ENCODE measurements at places on chromosomes 4 and X.

DNA sequence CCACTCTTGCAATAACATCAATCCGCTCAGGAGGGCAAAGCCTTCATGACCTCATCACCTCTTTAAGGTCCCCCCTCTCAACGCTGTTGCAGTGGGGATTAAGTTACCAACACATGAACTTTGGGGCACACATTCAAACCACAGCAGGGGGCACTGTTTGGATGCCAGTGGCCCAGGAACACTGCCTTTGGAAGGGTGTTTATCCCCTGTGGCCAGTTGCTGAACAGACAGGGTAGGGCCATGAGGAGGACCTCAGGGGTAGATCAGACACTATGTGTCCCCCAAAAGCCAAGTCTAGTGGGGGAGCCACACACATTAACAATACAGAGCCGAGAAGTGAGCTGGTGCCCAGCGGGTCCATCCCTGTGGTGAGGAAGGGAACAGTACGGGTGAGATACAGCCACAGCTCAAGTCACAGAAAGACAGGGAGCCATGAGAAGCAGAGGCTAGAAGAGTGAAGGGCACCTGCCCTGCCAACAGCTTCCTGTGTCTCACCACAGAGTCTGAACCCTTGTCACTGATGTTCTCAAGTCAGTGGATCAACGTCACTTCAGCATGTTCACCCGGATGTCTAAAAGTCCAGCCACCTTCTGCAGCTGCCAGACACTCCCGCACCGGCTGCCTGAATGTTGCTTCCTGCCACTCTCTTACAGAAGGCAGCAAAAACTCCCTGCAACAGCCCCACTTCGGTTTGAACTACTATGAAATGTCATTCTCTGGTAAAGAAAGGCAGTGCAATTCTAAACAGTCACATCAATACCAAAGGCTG lies 19.9 kb upstream of the MXD4 start:
- no peak for DNase-seq

DNA sequence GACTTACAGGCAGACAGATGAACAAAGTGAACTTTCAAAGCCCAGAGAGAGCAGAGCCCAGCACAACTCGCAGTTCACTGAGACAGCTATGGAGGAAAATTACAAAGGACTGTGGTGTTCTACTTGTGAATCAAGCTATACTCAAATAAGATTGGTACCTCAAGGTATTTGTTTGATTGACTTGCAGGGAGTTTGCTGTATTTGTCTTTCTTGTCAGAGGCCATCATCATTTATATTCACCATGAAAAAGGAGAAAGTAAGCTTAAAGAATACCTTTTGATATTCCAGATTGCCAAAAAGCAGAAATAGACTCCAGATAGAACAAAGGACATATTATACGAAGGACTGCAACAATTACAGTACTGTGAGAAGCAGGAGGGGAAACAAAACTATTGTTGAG lies 1047.9 kb downstream of the RPA4 start:
- DNase-seq: no peak

DNA sequence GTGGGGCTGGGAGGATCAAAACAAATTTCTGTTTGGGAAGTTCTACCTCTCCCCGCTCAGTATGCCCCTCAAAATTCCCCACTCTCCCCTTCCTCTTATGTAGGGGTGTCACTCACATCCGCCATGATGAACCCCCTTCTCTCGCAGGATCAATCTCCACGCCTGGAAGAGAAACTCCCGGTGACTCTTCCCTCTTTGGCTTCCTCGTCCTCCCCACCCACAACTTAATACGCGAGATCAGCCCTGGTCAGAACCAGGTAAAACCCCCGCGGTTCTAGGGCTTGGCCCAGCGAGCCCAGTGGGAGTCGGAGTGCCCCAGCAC lies 427 bp downstream of the LAMTOR3 start:
- DNase-seq: no peak

DNA sequence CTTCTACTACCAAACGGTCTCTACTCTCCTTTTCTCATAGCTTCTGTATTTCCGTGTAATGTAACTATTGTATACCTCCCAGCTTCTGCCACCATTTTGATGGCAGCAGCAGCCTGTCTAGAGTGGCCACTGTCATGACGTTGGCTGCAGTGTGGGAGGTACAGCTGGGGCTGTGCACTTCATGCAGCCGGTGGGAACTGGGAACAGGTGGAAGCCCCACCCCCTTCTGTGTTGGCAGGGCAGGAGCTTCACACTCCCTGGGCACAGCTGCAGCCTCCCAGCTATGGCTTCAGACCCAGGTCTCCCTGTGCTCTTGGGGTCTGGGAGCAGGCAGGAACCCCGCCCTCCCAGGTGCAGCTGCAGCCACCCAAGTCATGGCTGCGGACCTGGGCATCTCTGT lies 49.8 kb upstream of the SEC24B start:
- no peak for DNase-seq

DNA sequence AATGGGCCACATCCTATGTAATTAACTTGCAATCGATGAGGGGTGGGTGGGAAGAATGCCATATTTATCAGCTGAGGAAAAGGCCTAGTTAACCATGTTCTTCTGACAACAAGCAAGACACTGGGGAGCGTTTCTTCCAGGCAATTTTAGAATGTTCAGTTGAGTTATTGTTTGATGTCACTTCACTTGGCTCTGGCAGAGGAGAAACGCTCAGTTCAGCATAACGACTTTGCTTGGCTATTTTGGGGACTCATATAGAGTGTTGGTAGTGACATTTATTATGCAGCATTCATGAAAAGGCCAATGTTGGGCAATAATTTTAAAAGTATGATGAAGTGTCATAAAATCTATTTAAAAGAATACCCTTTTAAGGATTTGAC lies 648 bp downstream of the SYNPO2 start:
- DNase-seq: no peak

- no peak for DNase-seq
These were observed 5.1 kb downstream of the AFF1 start for GRCh38 chr4:86939729-86940575.

DNA sequence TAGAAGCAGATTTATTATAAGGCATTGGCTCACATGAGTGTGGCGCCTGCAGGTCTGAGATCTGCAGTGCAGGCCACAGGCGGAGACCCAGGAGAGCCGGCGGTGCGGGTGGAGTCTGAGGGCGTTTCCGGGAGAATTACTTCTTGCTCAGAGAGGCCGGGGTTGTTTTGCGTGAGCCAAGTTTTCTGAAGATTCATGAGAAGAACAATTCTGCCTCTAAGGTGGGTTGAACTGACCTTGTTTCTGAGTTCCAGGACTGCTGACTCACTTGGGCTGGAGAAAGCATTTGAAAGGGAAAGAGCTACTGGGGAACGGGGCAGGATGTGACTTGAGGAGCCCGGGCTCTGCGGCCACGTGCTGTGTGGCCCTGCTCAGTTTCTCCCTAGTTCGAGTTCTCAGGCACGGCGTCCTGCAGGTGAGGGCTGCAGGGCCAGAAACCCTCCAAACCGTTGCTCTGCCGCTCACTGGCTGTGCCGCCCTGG lies 36.7 kb upstream of the SORCS2 start:
- no peak for DNase-seq

- DNase-seq: no peak
These were observed 3.1 kb upstream of the ZFX start for GRCh38 chrX:24146283-24146949.

GRCh38 chr4:113582737-113583136 lies 178.8 kb downstream of the CAMK2D start:
- DNase-seq: no peak

DNA sequence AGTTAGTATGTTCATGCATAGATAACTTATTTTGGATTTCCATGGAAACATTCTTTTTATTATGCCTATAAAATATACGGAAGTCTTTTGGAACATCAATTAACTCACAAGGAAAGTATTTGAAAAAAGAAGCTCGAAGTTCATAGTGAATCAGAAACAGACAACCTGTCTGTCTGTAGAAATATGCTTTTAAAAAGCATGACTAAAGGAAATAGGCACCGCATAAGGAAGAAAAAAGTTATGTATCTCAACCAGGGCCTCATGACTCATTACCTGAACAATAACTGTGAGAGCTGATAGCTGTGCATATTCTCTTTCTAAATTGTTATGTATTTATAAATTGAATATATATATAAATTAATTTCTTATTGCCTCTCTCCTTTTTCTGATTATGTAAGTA lies 324.1 kb downstream of the TLL1 start:
- DNase-seq: no peak

DNA sequence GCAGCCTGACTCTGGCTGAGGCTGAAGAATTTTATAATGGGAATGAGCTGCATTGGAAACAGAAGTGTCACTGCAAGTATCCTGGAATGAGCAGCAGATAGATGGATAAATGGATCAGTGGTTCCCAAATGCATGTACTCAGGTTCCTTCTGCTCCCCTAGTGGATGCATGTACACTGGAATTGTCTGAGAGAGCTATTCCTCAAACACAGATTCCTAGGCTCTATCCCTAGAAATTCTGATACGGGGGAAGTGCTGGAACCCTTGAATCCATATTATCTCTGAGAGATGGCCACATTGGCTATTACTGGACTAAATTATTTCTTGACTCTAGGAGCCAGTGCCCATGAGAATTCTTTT lies 64.8 kb downstream of the TMEM131L start:
- no peak for DNase-seq

DNA sequence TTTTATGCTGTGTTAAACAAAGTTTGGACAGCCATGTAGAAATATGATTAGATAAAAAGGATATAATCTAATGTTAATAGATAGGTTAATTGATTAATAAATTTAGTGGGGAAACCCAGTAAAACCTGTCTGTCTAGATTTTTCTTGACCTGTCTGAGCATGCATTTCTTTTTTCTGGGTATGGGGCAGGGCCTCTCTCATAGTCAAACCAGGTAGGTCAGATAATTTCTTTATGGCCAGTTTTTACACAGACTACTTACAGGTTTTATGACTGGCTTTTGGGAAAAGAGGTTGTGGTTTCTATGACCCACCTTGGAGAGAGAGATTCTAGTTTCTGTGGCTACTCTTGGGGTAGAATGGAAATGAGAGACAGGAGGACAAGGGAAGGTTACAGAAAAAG lies 135.6 kb upstream of the EPHA5 start:
- no peak for DNase-seq

GRCh38 chr4:87985097-87985886 lies 9.8 kb downstream of the SPP1 start:
- DNase-seq: no peak

- no peak for DNase-seq
These were observed 23.9 kb downstream of the RELL1 start for GRCh38 chr4:37662251-37662650.

GRCh38 chr4:84531689-84532088 lies 32.6 kb upstream of the NKX6-1 start:
- no peak for DNase-seq

DNA sequence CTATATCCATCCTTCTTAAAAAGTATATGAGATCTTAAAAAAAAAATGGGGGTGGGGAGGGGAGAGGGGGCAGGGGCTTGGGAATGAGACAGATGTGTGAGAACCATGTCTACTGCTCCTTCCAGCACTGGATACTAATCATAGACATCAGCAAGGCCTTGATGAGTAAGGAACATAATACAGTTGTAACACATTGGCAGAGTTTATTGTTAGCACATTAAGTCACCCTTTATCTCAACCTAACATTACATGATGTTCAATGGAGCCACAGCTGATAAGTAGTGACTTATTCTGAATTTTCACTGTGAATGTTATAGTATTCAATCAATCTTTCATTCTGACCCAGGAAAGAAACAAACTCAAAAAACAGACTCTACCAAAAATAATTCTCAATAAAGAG lies 47.3 kb upstream of the KCNE5 start:
- no peak for DNase-seq

DNA sequence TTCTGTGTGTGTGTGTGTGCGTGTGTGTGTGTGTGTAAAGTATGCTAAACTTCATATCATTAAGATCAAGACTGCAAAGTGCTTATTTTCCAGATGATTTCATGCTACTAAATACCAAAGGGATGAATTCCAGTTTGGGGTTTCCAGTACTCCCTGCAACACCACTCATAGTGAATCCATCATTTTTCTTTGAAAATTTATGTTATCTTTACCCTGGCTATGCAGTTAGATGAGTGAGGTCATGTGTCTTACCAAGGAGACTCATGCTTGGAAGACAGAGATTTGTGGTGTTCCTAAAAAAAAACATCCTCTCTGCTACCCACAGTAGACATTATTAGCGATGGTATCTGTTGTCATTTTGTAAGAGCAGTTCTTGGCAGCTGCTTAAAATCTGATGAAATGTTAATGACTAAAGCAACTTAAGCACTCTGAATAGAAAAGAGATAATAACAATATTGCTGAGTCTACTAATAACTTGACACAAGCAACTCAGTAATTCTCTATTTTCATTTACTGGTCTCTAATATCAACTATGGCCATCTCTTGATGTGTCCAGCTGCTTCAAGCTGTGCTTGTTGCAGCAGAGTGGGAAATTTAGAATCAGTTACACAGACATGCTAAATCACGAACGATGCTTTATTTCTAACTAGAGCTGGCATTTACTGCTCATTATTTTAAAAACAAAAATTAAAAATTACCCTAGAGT lies 1953.0 kb upstream of the IGFBP7 start:
- DNase-seq: no peak

DNA sequence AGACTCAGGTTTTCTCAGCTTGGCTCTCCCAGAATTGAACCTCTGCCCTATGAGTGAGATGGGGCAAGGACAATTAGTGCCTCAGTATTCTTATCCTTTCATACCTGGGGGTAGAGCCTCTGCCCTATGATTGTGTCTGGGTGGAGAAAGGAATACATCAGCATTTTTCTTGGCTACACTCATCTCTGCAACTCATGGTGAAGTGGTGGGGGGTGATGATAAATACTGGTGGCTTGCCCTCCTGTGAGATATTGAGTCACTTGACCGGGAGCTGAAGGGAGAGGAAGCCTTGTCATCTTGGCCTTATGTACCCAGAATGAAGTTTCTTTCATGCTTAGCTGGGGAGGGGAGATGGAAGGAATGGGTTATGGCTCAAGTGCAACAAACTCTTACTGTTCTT lies 71.3 kb upstream of the ENOX2 start:
- no peak for DNase-seq

- no peak for DNase-seq
These were observed 90.4 kb upstream of the HPRT1 start for GRCh38 chrX:134369576-134369975.

GRCh38 chr4:186736466-186736865 lies 12.8 kb upstream of the FAT1 start:
- no peak for DNase-seq

GRCh38 chr4:62018537-62018936 lies 818.4 kb downstream of the ADGRL3 start:
- no peak for DNase-seq

DNA sequence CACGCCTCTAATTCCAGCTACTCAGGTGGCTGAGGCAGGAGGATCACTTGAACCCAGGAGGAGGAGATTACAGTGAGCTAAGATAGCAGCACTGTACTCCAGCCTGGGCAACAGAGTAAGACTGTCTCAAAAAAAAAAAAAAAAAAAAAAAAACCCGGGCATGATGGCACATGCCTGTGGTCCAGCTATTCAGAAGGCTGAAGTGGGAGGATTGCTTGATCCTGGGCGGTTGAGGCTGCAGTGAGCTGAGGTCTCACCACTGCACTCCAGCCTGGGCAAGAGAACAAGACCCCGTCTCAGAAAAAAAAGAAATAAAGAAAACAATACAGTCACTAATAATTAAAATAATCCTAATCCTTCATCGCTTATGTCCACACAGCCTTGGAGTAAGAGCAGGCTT lies 68.1 kb downstream of the APBB2 start:
- DNase-seq: no peak

- no peak for DNase-seq
These were observed 119.4 kb upstream of the C1GALT1C1 start for GRCh38 chrX:120749141-120749846.
